ENCODE measurements at places on chromosomes 5 and 9. TPM values are rescaled to one million over a fixed set of nuclear protein-coding genes. Genes with fewer than 3 reads are reported as not detected.

DNA sequence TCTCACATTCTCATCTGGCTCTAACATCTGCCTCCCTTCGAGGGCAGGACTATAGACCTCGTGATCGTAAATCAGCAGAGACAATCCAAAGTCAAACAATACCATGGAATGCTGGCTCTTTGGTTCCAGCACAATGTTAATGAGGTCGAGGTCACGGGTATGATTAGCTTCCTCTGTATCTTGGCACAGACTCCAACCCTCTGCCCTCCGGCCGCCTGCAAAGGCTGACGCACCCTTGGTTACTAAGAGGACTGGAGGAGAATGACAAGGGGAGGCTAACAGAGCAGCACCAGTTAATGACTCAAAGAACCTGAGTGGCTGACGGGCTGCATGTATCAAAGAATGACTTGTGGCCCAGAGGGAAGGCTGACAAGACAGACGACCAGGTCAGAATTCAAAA, 10.1 kb downstream of the LHFPL2 start:
- DNase-seq = peak; percentile 94

GRCh38 chr5:43753069-43753468, 150.1 kb downstream of the NNT start:
- DNase-seq = no peak

The DTWD2 gene
- 5.3 TPM for total RNA-seq

The PKD2L2 gene
- not detected for total RNA-seq

- no peak for DNase-seq
Observed at GRCh38 chr9:98833090-98833956, 25.9 kb downstream of the GALNT12 start.

The PCDHGB5 gene
- 19.3 TPM for total RNA-seq

GRCh38 chr9:136850866-136851775, 1.0 kb upstream of the MAMDC4 start:
- DNase-seq = no peak

The PIP5K1B gene
- total RNA-seq = 0.71 TPM

DNA sequence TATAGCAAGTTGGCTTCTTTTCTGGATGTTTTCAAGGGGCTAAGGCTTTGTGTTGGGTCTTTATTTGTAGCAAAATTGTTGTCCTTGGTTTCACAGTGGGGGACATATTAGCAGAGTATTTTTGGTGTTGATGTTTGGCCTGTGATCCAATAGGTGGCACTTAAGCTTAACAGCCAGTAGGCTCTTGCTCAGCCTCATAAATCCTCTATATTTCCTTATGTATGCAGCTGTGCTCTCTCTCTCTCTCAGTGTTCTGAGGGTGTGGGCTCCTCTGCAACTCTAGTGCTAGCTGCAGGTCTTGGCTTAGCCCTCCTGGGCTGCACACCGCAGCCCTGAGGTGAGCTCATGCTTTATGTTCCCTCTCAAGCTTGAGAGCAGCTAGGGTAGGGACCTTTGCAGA, 195.0 kb upstream of the GHR start:
- no peak for DNase-seq

The SLF1 gene
- total RNA-seq = 2.7 TPM

Data from kidney epithelial cell (primary cell).